ENCODE measurements at places on chromosomes 1 and 21. TPM values are rescaled to one million over a fixed set of nuclear protein-coding genes. Genes with fewer than 3 reads are reported as not detected.

The CPLANE2 gene
- 6.6 TPM for total RNA-seq

The CDK18 gene
- 8.0 TPM for total RNA-seq

The ITPKB gene
- 11.0 TPM for total RNA-seq

The ZNF683 gene
- not detected for total RNA-seq

The FAM72C gene
- 0.07 TPM for total RNA-seq

The DMRTB1 gene
- total RNA-seq: not detected

The OR2L13 gene
- total RNA-seq: not detected

DNA sequence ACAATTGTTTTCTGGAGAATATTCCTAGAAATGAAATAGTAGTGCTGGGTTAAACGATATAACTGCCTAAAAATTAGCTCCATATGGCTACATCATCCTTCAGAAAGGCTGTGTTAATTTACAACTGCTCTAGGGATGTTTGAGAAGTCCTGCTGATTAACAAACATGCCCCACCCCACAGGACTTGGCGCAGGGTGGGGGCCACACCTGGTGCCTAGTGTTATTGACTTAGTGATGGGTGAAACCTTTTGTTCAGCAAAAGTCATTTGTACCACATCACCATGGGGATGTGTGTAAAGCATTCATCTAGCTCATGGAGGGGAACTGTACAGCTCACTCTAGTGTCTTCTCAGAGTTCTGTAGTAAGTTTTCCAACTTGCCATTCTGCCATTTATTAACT lies 492.8 kb downstream of the CAMTA1 start:
- DNase-seq: no peak

- DNase-seq: no peak
Measured at GRCh38 chr1:89670711-89671110, 37.8 kb downstream of the LRRC8C start.

DNA sequence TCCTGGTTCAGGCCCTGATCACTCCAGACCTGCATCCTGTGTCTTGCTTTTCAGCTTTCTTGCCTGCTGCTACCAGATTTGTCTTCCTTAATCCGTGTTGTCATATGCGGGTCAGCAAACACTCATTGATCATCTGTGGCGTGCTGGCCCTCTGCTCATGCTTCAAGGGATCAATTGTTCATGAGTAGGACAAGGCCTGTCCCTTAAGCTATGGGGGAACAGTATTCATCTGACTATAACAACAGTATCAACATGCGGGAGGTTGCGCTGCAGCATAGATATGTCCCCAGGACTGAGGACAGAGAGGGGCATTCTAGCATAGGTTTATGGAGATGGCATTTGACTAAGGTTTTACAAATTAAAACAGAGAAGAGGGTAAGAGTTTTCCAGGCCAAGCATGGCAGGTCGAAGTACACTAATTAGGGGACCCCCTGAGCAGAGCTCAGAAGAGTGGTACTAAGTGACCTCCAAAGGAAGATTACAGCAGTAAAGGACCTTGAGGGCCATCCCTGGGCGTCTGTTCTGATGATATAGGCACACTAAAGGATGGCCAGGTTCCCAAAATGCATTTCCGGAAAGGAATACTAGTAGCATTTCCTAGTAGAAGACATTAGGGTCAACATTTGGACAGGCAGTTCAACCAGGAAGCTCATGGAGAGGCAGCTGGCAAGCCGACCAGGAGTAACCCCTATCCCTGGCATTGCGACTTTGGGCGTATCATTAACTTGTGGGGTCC lies 811 bp upstream of the ZNF672 start:
- DNase-seq: no peak

GRCh38 chr1:201361652-201362504 lies 15.6 kb downstream of the TNNT2 start:
- peak; percentile 71 for DNase-seq

DNA sequence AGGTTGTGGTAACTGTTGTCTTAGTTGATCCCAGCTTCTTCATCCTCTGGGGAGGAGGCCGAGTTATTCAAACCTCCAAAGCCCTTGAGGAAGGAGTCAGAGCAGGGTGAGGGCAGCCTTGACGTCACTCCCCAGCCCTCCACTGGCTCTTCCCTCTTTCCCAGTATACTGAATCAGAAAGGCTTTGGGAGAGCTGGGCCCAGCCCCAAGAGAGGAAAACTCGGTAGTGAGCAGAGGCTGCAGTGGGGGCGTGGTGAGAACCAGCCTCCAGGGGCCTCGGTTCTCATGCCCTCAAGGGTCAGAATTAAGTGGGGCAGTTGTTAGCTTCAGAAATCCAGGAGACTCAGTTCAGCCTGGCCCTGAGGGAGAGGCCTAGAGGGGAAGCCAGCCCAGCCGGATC lies 1.8 kb upstream of the GJA4 start:
- no peak for DNase-seq

- DNase-seq: no peak
Measured at GRCh38 chr1:4689271-4689935, 35.0 kb downstream of the AJAP1 start.

DNA sequence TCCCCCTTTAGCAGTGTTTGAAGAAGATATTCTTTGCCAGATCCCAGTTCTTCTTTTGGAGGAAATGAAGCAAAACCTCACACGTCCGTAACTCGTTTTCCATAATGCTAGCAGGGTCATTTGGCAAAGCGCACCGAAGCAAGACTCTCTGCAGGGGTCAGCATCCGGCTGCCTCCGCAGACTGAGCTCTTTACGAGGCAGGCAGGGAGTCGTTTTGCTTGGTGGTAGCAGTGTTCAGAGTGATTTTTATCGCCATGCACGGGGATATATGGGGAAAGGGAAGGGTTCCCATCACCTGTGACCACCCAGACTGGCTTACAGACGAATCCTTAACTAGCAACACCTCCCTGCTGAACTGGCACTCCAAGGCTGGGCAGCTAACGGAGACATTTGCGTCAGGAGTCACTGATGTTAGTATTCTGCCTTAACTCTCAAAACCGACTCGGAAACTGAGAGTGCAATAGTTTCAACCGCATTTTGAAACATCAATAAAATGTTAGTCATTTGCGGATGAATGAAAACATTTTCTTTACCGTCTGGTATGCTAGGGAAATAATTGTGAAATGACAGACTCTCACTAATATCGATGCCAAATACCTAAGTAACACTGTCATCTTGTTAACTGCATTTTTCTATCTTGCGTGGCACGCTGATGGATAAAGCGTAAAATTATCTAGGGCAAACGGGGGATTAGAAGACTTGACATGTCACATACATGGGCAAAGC lies 2.2 kb upstream of the NEGR1 start:
- DNase-seq: peak; percentile 56

- no peak for DNase-seq
Measured at GRCh38 chr1:155760751-155761475, 72.0 kb downstream of the DAP3 start.

- DNase-seq: no peak
Measured at GRCh38 chr1:212586206-212587015, 22.1 kb upstream of the ATF3 start.

- DNase-seq: no peak
Measured at GRCh38 chr21:24112020-24112419, 1495.3 kb downstream of the MRPL39 start.

Data from hepatocyte (in vitro differentiated cells).